ENCODE measurements at places on chromosomes 5 and 9. TPM values are rescaled to one million over a fixed set of nuclear protein-coding genes. Genes with fewer than 3 reads are reported as not detected.

Gene CCL27
- total RNA-seq, result not detected

Gene SOHLH1
- not detected for total RNA-seq

Gene ALDH7A1
- 0.91 TPM for total RNA-seq

Gene GABRA1
- total RNA-seq, result not detected

Gene GFI1B
- total RNA-seq, result not detected

Gene IRF1
- total RNA-seq, result 221 TPM

DNA sequence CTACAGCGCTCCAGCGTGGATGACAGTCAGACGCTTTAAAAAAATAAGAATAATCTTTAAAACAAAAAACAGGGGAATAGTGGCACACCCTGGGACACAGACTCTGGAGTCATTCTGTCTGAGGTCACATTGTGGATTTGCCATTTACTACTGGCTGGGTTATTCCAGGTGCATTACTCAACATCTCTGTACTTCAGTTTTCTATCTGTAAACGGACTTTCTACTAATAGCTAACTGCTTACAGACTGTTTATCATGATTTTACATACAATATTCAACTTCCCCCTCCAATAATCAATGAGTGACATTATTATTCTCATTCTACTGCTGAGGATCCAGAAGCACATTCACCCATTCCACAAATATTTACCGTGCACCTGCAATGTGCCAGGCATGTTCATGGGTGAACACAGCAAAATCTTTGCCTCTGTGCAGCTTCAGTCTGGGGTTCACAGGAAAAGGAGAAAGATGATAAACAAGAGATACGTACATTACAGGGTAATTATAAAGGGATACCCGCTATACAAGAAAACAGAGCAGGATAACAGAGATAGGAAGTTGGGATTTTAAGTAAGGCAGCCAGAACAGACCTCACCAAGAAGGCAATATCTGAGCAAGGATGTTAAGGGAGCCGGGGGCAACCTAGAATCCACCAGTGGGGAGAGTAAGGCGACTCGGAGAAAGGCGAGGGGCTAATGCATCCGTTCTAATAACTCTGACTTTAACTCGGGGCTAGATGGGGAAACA, 984 bp upstream of the RAD23B start:
- H3K4me3 ChIP-seq, result peak overlapping the region; percentile 92
- DNase-seq, result no peak
- H3K36me3 ChIP-seq, result peaks cover 24% of the 10 kb centered on the region

GRCh38 chr5:113047733-113048652, 71.4 kb downstream of the DCP2 start:
- H3K27me3 ChIP-seq, result no peaks in the 10 kb centered on the region
- DNase-seq, result no peak
- peaks cover 9% of the 10 kb centered on the region for H3K4me1 ChIP-seq
- peaks cover 2% of the 10 kb centered on the region for H3K36me3 ChIP-seq
- no peak overlapping the region for H3K27ac ChIP-seq

GRCh38 chr5:138900281-138900965, 25.3 kb upstream of the LRRTM2 start:
- H3K4me1 ChIP-seq, result peaks cover 14% of the 10 kb centered on the region
- H3K27ac ChIP-seq, result no peak overlapping the region
- no peak for DNase-seq
- H3K4me3 ChIP-seq, result no peak overlapping the region
- H3K36me3 ChIP-seq, result no peaks in the 10 kb centered on the region

DNA sequence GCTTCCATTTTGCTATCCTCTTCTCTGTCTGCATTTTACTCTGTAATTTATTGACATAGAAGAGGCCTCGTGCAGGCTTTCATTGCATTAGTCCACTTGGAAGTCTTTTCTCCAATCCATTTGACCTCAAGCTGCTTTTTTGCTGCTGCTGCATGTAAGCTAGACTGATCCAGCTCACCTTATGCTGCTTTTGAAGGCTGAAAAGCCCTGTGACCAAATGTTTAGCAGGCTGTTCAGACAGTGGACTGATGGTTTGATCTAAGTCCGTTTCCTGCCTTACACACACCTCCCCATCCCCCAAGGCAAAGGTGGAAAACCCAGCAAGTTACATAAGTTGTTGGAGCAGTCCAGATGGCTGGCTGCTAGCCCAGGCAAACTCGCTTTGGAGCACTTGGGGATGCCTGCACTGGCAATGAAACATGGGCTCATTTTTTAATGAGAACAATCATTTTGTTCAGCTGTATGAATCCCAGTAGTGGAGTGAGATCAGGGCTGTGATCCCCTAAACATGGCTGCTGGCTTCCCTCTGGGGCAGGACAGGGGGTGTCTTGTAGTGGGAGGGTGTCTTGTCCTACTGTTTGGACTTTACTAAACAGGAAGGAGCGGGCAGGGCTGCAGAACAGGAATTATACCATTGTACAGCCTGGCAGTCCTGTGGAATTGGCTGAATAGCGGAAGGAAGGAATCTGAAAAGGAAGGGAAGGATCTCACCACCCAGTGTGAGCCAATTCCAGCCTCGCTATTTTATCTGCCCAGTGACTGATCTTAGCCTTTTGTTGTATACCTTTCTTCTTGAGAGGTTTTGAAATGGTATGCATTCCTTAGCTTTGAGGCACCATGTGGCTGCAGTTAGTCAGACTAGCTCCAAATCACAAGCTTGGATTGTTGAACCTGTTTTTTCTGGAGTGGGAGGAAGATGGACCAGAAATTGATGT, 212.0 kb downstream of the ARHGAP26 start:
- no peak overlapping the region for H3K4me3 ChIP-seq
- H3K27me3 ChIP-seq, result no peaks in the 10 kb centered on the region
- H3K36me3 ChIP-seq, result peaks cover 19% of the 10 kb centered on the region
- no peak for DNase-seq
- peak overlapping the region; percentile 53 for H3K27ac ChIP-seq

GRCh38 chr5:45793638-45794532, 97.7 kb upstream of the HCN1 start:
- DNase-seq, result no peak
- H3K4me3 ChIP-seq, result no peak overlapping the region
- H3K36me3 ChIP-seq, result no peaks in the 10 kb centered on the region
- H3K27ac ChIP-seq, result no peak overlapping the region
- no peaks in the 10 kb centered on the region for H3K4me1 ChIP-seq
- no peaks in the 10 kb centered on the region for H3K27me3 ChIP-seq

DNA sequence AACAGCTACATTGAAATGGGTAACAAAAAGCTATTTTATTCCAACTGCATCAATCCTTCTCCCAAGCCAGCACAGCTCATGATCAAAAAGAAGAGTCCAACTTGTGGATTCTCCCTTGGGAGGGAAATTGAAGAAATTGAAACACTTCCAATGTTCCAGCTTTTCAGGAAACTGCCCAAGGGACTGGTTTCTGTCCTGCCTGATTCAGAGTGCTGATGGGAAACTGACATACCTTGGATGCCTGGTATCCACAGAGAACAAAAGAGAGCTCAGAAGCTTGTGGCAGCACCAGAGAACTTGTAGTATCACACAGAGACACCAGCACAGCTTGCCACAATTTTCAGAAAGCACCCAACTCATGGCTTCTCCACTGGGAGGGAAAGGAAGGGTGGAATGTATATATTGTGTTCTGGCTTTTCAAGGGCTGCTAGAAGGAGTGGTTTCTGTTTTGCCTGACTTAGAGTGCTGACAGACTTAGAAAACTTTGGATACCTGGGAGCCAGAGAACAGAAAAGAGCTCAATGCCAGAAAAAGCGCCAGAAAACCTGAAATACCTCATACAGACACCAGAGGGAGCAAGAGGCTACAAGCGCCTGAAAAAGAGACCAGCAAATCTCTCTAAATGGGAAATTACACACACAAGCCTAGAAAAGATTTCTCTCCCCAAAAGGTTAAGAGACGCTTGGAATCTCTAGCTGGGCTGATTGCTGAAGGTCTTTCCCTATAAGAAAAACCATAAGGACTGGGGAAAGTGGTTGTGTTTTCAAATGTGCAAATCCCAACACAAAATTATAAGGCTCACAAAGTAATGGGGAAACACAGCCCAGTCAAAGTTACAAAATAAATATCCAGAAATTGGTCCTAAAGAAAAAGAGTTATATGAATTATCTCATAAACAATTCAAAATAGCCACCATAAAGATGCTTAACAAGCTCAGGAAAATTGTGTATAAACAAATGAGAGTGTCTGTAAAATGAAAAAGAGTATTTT, 178.8 kb downstream of the SPOCK1 start:
- peaks cover 6% of the 10 kb centered on the region for H3K27me3 ChIP-seq
- peak; percentile 41 for DNase-seq
- no peak overlapping the region for H3K4me3 ChIP-seq
- H3K27ac ChIP-seq, result no peak overlapping the region
- H3K4me1 ChIP-seq, result no peaks in the 10 kb centered on the region

GRCh38 chr5:43773478-43773844, 170.5 kb downstream of the NNT start:
- no peak overlapping the region for H3K27ac ChIP-seq
- no peak for DNase-seq
- H3K4me1 ChIP-seq, result peaks cover 7% of the 10 kb centered on the region
- H3K27me3 ChIP-seq, result no peaks in the 10 kb centered on the region
- no peak overlapping the region for H3K4me3 ChIP-seq

DNA sequence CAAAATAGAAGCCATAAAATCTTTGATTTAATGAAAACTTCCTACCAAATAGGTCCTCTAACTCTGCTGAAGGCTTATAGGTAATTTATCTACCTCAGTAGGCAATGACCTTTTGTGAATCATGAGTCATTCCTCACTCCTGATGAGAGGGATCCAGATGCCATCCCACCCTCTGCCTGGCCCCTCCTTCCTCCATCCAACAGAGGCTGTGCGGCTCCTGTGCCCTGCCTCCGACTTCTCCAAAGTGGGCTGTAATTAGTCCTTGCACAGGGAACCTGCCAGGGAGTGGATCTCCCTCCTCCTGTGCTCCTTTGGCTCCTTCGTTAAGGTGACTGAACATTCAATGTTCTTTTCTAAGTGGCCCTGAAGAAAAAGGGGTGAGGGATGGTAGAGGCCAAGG, 213.9 kb upstream of the TBCA start:
- DNase-seq, result no peak
- H3K4me1 ChIP-seq, result no peaks in the 10 kb centered on the region
- H3K4me3 ChIP-seq, result no peak overlapping the region

DNA sequence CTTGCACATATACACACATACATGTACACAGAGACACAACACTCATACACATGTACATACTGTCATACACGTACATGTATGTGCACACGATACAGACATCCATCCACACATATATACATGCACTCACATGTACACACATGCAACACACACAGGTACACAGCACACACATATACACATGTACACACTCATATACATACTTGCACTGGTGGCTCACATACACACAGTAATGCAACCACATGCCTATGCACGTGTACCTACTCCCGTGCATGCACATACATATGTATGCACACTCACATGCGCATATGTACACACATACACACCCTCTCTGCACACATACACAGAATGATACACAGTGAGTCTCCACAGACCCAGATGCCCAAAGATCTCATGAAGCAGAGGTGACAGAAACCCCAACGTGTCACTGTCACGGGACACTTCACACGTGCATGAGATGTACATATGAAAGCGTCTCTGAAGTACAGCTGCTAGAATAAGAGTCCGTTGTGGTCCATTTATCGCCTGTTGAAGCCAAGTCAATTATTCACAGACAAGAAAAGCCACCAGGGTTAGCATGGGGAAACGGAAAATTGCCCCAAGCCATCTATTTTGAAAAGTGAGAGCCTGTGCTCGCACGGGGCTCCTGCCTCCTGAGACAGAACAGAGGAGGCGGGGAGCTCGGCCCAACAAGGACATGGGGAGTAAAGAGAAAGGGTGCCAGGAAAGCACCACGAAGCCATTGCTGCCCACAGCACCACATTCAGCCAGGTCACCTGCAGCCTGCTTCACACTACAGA, 24.9 kb downstream of the LPCAT1 start:
- peaks cover 28% of the 10 kb centered on the region for H3K4me1 ChIP-seq
- no peak overlapping the region for H3K27ac ChIP-seq
- H3K36me3 ChIP-seq, result peaks cover 6% of the 10 kb centered on the region
- no peaks in the 10 kb centered on the region for H3K27me3 ChIP-seq
- H3K4me3 ChIP-seq, result no peak overlapping the region
- DNase-seq, result no peak

DNA sequence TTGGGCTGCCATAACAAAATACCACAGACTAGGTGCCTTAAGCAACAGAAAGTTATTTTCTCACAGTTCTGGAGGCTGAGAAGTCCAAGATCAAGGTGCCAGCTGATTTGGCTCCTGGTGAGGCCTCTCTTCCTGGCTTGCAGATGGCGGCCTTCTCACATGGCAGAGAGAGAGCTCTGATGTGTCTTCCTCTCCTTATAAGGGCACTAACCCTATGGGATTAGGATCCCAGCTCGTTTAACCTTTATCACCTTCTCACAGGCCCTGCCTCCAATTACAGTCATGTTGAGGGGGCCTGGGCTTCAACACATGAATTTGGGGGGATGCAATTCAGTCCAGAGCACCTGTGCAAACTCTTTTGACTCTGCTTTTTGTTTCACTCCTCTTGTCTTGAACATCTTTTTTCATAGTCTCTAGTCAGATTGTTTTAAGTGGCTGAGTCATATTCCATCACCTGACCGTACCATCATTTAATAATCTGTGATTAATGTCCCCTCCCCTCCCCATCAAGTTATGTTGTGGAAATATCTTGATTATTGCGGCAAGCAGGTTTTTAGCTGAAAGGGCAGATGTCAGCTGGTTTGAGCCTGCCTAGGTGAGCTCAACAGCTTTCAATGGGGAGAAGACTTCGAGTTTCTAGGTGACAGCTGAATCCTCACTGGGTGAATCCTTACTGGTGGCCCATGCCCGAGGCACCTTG, 61.8 kb downstream of the NDFIP1 start:
- H3K27ac ChIP-seq, result no peak overlapping the region
- DNase-seq, result no peak
- H3K27me3 ChIP-seq, result peaks cover 9% of the 10 kb centered on the region
- no peak overlapping the region for H3K4me3 ChIP-seq
- H3K4me1 ChIP-seq, result no peaks in the 10 kb centered on the region

DNA sequence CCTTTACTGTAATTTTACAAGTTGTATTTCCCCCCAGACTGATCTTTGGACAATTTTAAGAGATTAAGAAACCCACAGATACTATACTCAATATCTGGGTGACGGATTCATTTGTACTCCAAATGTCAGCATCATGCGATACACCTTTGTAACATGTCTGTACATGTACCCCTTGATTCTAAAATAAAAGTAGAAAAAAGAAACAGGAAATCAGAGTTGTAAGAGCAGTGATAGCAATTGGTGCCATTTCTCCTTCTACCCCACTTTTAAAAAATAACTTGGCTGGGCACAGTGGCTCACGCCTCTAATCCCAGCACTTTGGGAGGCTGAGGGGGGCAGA, 116.9 kb downstream of the FGF1 start:
- H3K27ac ChIP-seq, result no peak overlapping the region
- DNase-seq, result no peak
- H3K4me3 ChIP-seq, result no peak overlapping the region
- H3K4me1 ChIP-seq, result no peaks in the 10 kb centered on the region
- no peaks in the 10 kb centered on the region for H3K36me3 ChIP-seq
- peaks cover 6% of the 10 kb centered on the region for H3K27me3 ChIP-seq

DNA sequence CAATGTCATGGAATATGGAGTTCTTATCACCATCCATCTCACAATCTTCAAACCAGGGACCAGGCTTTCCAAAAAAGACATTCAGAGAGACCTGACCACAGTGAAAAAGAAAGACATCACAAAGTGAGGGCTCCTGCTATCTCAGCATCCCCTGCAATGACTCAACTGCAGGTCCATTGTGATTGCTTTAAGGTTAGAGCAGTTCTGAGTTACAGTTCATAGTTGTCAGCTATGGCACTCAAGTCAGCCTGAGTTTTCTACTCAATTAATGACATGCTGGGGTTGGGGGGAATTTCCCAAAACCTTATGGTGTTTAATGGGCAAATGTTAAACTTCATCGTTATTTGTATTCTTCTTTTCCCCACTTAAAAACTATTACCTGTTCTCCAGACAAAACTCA, 58.9 kb downstream of the CEMIP2 start:
- peaks cover 58% of the 10 kb centered on the region for H3K36me3 ChIP-seq
- H3K27ac ChIP-seq, result no peak overlapping the region
- no peaks in the 10 kb centered on the region for H3K4me1 ChIP-seq
- no peaks in the 10 kb centered on the region for H3K27me3 ChIP-seq

Data from activated CD8-positive, alpha-beta T cell treated with anti-CD3 and anti-CD28 coated beads, Interleukin-2, amount 10 ng/mL, durations not matched to agents 7 days and 5 days (primary cell).